ENCODE measurements at places on chromosomes 11 and 22.

GRCh38 chr11:72468289-72468688 is 34.0 kb upstream of the CLPB start:
- no peak for DNase-seq

- no peak for DNase-seq
Measured at GRCh38 chr22:39789788-39790187, 103.8 kb downstream of the ENTHD1 start.

DNA sequence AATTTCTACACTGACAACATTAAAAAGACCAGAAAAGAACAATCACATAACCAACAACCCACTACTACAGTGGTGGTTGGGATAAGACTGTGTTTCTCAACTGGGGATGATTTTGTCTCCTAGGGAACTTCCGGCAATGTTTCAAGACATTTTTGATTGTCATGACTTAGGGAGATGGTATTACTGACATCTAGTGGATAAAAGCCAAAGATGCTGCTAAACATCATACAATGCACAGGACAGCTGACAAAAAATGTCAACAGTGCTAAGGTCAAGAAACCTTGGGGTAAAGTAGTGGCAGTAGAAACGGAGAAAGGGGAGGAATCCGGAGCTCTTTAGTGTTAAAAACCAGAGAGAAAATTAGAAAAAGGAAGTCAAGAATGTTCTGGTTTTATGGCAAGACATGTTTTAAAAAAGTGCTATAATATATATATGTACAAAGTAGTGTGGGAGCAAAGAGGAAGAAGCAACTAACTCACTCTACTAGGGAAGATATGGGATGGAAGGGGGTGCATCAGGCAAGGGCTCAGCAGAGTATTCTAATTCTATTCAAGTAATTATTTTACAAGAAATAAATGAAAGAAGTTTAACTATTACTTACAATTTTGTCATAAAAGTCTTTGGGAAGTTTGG is 37.2 kb downstream of the CKAP5 start:
- DNase-seq = no peak

DNA sequence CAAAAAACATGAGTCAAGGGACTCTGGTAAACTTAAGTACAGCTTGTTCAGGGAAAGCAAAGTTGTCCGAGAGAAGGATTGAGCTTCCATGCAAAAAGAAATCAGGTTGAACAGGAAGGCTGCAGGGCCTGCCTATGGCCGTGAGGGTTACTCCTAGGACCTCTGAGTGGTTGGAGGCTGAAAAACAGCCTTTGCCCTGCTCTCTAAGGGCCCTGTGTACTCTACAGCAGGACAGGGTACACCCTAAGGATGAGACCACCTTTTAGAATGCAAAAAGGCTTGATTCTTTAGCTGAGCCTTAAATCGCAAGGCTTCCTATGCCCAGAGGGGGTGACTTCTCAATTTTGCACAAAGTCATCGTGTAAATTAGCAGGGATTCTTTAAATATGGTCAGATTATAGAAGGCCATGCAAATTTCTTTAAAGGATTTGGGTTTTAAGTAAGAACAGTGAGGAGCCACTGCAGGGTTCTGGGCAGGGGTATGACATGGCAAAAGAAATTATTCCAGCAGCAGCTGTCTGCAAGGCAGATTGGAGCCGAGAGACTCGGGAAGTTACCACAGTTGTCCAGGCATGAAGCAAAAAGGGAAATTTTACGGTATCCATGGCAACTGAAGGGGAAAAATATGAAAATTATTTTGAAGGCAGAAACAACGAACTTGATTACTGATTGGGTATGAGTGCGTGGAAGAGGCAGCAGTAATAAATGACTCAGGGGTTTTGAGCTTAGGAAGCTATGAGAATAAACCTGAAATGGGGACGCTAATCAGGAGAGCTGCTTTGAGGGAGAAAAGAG is 91.8 kb downstream of the FAM76B start:
- DNase-seq = no peak

DNA sequence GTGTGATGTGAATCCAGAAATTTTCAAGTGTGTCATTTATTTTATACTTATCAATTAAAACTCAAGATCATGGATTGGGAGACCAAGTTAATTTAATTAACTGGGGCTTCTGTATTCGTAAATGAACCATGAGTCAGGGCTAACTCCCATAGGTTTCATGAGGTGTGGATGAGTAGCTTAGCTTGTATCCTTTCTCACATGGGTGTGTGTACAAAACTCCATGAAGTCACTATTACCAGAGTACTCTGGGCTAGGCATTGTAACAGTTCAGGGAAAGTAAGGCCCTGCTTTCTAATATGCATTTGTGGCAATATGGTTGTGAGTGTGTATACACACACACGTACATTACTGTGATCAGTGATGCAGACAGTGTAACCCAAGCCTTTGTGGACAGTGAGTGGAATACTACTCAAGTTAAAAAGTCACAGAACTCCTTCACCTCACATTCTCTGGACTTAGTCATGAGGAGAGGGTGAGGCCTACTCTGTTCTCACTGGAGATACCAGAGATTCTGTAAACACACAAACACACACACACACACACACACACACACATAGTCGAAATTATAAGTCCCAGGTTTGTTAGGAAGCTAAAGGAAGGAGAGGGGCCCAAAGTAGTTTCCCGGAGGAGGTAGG is 3.5 kb downstream of the CNTF start:
- DNase-seq = no peak

DNA sequence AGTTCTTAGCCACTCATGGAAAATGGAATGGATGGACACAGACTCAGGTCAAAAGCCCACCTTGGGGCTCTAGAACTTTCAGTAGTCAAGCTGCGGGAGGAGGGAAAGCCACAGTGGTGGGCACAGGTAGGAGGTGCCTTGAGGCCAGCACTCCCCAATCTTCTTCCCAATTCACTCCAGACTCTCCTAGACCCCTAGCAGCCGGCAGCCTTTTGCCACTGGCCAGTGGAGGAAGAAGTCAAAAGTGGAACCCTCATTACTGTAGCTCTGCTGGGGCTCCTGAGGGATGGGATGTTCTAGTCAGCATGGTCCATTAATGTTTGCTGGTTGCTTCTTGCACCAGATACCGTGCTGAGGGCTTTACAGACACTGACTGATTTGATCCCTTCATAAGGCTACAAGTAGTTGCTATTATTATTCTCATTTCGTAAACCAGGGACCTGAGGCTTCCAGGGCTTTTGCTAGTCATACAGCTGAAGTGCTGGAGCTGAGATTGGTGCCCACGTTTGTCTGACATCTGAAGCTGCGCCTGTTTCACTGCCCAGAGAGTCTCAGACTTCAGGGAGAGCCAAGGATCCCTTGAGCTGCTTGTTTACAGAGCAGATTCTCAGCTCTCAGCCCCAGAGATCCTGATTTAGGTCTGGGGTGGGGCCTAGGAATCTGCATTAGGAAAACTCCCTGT is 1.1 kb downstream of the UCP3 start:
- no peak for DNase-seq

DNA sequence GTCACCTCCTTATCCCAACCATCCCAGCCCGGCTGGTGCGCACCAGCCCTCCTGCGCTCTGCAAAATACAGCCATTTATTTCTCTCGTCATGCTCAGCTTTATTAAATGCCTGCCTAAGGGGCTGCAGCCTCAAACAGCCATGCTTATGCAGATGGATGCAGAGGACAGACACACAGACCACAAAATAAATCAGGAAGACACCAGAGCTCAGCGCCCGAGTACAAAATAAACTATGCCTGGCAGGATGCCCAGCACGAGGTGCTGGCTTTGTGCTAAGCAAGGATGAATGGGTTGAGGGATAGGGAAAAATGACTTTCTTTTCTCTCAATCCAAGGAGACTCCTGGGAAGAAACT is 70.5 kb downstream of the RPUSD4 start:
- no peak for DNase-seq

DNA sequence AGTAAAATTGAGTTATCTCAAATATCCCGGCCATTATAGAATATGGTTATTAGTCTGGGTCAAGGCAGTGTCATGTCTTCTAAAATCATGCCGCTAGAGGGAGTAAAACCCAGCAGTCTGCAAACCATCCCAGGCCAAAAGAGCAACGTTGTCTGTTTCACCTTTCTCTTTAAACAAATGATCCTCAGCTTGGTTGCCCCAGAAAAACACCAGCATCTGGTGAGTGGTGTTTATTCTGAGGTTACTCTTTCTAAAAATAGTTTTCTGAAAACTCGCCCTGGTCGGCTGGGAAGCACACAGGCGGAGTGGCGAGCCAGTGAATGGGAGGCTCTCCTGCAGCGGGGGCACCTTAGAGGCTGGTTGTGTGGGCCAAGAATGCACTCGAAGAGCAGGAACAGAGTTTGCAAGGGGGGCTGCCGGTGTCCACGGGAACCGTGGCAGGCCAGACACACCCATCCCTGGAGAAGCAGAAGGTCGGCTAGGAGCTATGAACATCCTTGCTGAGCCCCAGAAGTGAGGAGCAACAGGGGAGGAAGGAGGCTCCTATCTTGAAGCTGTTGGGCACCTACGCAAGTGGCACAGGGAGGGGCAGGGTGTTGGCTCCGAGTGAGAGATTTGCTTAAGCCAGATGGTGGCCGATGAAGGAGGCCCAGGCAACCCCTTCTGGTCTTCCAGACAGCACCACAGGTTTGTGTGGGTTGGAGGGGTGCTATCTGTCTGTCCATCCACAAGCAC is 297.1 kb downstream of the ETS1 start:
- peak; percentile 36 for DNase-seq

DNA sequence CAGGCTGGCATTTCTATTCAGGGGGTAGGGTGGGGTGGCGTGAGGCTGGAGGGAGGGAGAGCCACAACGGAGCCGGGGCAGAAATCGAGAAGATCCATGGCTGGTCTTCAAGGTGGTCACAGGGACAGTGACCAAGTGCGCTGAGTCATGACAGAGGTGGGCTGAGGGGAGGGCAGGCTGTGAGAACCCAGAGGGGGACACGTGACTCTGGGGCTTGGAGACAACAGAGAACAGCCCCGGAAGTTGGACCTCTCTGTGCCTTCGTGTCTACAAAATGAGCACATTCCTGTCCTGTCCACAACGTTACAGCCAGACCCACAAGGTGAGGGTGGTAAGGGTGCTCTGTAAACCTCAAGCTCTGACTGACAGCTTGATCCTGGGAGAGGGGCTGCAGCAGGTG is 35.1 kb upstream of the ARFGAP3 start:
- no peak for DNase-seq

GRCh38 chr11:13091373-13091772 is 82.3 kb downstream of the RASSF10 start:
- no peak for DNase-seq

GRCh38 chr22:17121233-17122195 is at the start of gene TMEM121B:
TMEM121B (minus strand) TSS chr22:17121360; CDS start chr22:17121127, 233 bp downstream.
- no peak for DNase-seq

DNA sequence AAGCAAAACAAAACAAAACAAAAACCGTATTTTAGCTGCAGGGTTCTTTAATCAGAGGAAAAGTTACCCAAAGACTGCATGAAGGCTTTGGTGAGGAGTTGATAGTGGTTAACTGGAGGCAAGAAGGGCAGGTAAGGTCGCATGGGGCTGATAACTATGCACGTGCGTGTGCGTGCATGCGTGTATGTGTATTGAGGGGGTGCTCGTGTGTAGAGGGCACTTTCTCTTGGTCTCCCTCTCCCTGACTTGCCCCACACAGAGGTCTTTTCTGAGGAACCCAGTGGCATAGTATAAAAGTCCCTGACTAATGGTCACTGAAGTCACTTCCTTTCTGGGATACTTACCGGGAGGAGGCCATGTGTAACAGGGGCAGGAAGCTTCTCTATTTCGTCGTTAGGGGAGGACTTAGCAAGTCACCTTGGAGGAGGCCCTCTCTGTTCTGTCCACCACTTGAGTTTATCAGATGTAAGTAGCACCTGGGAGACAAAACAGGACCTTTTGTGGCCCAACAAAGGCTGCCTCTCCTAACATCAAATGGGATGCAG is 20.1 kb upstream of the FCHSD2 start:
- DNase-seq = no peak

DNA sequence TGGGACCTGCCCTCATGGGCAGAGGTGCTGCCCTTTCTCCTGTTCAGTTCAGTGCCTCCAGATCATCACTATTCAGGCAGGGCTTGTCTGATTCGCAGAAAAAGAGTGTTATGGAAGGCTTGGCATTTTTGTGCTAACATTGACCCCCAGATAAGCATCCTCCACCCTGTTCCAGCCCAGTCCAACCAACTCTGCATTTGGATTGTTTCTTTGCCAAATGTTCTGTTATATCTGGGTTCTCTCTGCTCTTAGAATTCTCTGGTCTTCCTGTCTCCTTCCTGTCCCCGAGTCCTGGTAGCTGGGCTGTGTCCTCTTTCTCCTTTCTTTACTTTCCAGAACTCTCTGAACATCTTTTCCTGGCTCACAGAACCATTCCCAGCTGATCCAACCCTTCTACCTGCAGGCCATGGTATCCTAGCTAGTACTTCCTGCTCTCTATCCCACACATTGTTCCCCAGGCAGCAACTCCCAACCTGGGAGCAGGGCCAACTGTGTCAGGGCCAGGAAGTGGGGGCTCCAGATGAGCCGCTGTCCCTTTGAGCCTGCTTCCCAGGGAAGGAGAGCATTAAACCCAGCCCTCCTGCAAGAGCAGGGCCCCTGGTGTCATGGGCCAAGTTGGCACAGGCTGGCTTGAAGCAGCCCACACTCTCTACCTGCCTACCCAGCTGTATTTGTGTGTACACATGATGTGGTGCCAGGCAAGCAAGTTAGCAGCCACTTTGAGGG is 280.7 kb upstream of the CADM1 start:
- no peak for DNase-seq

DNA sequence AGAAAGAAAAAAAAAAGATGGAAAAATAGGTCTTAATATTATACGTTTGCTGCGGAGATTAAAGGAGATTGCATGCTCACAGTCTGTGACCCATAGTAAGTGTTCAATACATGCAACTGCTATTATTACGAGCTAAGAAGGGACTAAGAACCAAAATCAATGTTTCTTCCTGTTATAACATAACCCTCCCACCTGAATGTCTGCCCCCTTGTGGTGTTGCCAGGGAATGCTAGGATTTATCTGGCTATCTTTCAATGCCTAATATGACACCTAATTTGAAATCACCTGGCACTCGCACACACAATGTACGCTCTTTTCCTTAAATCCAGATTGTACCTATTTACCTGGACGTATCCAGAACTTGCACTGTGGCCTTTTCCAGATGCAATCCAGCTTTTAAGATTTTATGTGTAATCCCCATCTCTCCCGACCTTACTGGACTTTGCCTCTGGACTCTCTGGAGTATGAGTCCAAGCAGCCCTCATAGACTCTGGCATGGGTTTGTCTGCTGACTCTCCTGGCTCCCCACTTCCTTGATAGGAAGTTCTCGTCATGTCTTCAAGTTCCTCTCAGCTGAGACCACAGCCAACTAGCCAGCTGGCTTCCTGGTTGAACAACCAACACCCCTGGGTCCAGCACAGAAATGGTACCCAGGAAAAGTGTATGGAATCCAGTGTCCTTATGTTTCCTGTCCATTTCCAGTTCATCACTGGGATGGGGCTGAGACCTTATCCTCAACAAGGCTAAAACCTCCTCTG is 151.5 kb downstream of the CCDC34 start:
- DNase-seq = no peak

GRCh38 chr11:74141241-74141695 is 29.5 kb downstream of the C2CD3 start:
- DNase-seq = no peak

Measured in stimulated activated CD8-positive, alpha-beta memory T cell treated with anti-CD3 and anti-CD28 coated beads, Interleukin-7, amount 100 ng/mL, for 24 hours (primary cell).